ENCODE measurements at places on chromosomes 4 and X.

DNA sequence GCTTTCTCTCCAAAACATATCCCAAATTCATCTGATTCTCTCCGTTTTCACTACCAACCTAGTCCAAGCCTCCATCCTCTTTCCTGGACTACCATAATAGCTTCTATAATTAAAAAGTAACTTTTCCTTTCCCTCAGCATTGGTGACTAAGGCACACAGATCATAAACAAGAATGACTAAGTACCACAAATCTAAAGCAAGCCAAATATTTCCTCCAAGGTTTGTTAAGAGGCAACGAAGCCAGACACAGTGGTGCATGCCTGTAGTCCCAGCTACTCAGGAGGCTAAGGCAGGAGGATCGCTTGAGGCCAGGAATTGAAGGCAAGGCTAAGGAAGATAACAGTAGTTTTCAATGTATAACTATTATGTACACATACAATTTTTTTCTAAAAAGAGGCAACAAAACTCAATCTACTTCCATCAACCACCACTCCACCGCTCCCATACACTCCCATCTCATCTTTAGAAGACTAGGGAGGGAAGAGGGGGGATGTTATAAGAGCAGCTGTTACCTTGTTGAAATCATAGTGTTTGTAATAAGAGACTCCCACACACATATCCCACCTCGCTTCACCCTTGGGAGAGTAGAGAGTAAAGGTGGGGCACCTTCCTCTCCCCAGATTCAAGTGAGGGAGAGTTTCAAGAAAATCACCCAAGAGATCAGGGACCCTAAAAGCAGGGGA is 4.2 kb upstream of the JCHAIN start:
- DNase-seq, result no peak

DNA sequence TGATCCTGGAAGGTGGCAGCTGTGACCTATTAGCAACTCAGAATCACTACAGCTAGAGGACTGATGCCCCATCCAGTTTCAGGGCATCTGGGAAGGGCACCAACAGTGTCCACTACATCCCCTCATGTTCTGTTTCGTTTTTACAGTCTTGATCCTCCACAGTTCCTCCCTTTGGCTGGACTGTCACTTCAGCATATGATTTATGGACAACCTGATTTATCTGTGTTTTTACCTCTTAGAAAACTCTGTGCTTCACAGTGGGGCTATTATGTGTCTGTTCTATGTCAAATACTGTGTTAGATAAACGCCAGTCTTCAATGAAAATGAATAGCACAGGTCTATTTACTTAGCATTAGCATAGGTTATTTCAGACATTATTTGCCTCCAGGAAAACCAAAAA is 63.1 kb upstream of the GRPR start:
- no peak for DNase-seq

DNA sequence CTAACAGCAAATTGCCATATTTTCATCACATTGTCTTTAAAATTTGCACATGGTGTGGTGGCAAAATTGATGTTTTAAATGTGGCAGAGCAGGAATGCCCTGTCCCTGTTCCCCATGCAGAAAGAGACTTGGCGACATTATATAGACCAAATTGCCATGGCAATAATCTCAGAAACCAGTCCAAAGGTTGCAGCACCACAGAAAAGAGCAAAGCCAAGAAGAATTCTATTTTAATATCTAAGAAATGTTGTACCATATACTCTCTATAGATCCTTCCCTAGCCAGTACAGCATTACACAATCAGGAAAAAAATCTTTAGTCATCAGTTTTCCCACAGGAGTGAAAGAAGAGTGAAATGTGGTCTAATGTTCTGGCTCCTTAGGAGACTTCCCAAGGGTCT is 80.0 kb downstream of the UGT2B28 start:
- DNase-seq, result no peak

DNA sequence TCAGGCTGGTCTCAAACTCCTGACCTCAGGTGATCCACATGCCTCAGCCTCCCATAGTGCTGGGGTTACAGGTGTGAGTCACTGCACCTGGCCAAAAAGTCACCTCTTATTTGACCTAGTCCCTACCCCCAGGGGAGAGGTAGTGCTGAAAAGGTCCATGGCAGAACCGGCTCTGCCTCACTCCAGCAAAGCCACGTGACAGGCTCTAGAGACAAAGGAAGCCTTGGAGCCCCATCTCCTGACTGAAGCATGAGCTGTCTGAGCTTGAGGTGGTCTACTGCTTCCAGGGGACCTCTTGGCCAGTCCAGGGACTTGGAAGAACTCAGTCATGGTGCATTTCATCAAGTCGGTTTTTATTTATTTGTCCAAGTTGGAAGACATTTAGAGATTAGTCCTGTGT is 52.5 kb upstream of the ZNF518B start:
- DNase-seq, result no peak

GRCh38 chrX:136626237-136626636 is 21.7 kb upstream of the CD40LG start:
- no peak for DNase-seq

DNA sequence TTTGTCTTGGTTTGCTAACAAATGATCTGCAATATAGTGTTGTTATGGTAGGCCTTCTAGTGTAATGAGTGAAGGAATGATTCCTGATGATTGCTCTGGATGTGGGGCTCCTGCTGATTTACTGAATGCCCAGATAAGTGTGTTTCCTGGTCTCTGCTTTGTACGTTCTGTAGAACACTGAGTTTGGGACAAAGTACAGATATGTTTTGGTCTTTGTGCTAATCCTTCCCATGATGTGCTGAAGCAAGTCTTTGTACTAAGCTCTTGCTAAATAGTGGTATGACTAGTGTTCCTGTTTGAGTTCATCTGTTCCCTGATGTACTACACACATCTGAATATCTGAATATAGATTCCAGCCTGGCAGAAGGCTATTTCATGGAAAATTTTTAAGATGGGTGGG is 36.9 kb upstream of the XIAP start:
- DNase-seq, result no peak

All from activated CD4-positive, alpha-beta T cell treated with anti-CD3 and anti-CD28 coated beads, Interleukin-2, amount 50 U/mL, for 1 hour (primary cell).